Activated gamma-delta T cell treated with Interleukin-2 at 50 U/mL for 16 hours (primary cell): ENCODE measurements at places on chromosomes 12 and 14.

DNA sequence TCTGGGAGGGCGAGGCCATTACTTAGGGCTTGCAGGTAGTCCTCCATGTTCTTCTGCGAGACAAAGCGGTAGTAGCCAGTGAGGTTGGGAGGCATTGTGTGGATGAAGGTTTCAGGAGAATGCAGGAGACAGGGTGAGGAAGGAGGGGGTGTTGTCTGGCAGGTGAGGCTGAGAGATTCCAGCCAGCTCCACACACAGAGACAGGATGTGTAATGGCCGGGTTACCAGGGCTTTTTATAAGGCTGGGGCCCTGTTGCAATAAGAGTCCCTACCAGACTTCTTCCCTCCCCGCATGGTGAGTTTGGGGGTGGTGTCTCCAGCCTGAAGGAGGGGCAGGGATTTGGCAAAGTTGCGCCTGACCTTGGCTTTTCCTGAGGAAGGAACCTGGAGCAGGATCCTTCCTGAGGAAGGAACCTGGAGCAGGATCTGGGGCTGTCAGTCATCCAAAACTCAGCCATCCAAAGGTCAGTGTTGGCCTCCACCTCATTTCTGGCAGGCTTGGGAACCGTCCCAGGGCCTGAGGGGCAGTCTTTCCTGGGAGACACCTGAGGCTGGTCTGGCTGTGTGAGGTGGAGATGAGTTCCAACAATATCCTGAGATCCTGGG lies at the start of gene RBP5:
TSS of gene RBP5 (minus strand) at position 209 of the 606 bp plus-strand sequence. CDS start at position 95, 114 bp downstream.
- DNase-seq, result no peak

- DNase-seq, result no peak
Observed at GRCh38 chr12:19779395-19780056, 340.2 kb downstream of the AEBP2 start.

- no peak for DNase-seq
Observed at GRCh38 chr12:6573001-6573400, 4.9 kb upstream of the NOP2 start.

- no peak for DNase-seq
Observed at GRCh38 chr14:30054201-30054600, 126.6 kb upstream of the PRKD1 start.

DNA sequence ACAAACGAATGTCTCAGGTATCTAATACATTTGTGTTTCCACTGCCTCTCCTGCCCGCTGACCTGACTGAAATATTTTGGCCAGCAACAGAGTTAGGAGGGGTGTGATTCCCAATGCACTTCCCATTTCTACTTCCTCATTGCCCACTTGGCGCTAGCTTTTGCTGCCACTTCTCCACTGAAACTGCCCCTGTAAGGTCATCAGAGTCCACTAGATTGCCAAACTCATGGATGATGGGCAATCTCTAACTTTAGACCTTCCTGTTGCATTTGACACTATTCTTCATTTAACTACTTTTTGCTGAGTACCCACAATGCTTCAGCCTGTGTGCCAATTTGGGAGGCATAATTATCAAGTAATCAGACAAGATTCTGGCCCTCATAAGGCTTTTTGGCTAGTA lies 40.8 kb downstream of the GPR65 start:
- no peak for DNase-seq

DNA sequence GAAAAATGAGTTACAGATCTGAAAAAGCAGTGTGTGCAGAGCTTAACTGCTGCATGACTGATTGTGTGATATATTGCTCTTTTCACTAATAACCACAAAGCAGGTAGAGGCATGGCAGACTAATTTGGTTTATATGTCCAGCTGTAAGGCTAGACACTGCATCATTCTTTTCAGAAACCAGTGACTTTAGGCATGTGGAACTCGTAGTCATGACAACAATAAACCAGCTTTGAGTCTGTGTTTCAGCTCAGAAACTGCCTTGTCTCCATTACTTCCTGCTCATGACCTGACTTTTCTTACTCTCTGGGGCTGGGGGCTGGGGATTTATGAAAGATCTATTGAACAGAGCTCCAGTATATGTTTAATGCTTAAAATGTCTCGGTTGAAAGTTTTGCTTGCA lies 146.8 kb upstream of the LRIG3 start:
- DNase-seq, result no peak
